Cerebellar nuclear complex (tissue), 1 donor: ENCODE measurements at places on chromosomes 11 and 22.

GRCh38 chr22:30266445-30267381 lies at the start of gene OSM:
TSS of gene OSM (minus strand) at chr22:30266851. CDS start at chr22:30266799, 52 bp downstream.
- no peak for DNase-seq

DNA sequence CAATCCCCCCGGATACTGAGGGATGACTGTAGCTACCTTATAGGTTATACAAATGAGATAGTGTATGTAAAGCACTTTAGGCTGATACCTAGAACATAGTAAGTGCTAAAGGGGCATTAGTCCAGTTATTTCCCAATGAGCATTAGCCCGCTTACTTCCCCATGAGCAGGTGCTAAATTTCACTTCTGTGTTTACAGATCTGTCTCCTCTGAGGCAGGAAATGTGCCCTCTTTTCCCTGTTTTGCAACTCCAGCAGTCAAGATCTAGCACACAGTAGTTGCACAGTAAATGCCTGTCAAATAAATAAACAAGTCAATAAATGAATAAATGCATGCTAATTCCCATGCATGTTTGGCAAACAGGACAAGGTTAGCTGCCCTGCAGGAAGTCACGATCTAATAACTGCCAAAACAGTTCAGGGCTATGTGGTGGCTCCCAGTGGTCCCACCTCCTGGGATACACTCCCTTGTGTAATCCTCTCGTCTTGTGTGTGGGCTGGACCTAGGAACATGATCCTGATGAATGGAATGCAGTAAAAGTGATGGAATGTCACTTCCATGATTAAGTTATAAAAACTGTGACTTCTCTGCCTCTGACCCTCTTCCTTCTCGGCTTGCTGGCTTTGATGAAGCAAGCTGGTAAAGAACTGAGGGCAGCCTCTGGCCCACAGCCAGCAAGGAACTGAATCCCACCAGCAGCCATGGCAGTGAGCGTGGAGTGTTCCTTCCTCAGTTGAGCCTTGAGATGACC lies 459.0 kb downstream of the SOX6 start:
- DNase-seq, result no peak

GRCh38 chr11:117412653-117413275 lies 85.1 kb downstream of the CEP164 start:
- DNase-seq, result no peak

GRCh38 chr11:67304511-67305113 lies 1.3 kb downstream of the SSH3 start:
- no peak for DNase-seq

- DNase-seq, result no peak
These were observed 428 bp downstream of the SCN3B start for GRCh38 chr11:123653827-123654565.

GRCh38 chr22:20647586-20648305 lies 126.2 kb upstream of the SERPIND1 start:
- DNase-seq, result no peak

DNA sequence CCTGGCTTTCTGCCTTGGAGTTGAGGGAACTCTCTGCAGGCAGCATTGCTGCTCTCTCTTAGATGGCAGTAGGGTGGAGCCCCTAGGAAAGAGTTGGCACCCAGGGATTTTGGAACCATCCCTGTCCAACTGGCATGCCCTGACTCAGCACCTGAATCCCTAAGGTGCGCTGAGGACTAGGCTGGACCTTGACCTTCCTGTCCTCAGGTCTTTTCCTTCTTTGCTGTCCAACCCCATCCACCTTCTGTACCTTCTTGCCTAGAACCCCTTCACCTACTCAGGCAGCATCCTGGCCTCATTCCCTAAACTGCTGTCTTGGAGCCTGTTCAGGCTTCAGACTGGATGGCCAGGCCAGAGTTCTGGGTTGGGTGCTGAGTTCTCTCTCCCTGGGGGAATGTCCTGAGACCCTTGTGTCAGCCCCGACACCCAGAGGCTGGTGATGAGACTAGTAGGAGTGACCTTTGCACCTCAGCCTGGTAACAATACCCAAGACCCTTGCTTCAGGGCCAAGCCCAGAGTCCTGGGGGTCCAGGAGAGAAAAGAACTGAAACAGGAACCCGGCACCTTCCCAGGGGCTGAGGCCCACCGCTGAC lies 2.5 kb upstream of the POLD4 start:
- no peak for DNase-seq
